ENCODE measurements at places on chromosomes 5 and 9.

- no peak for DNase-seq
Measured at GRCh38 chr5:91139572-91140200, 243.4 kb downstream of the ARRDC3 start.

DNA sequence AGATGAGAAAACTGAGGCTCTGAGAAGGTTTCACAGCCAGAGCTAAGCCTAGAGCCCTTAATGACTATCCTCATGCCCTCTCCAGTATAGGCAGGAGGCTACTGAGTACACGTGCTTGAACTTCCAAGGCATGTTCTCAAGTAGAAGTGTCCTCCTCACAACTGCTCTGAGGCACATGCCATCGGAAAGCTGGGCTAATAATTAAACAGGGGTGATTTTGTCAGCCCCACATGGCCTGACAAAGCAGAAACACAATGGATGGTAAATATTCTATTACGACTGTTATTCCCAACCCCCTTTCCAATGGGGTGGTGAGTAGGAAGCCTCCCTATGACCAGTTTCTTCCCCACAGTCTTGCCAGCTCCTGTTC is 34.3 kb downstream of the KCNIP1 start:
- no peak for DNase-seq

GRCh38 chr5:90793183-90793582 is 234.6 kb downstream of the ADGRV1 start:
- DNase-seq: no peak

GRCh38 chr9:87389936-87390335 is 107.7 kb upstream of the DAPK1 start:
- DNase-seq: no peak

DNA sequence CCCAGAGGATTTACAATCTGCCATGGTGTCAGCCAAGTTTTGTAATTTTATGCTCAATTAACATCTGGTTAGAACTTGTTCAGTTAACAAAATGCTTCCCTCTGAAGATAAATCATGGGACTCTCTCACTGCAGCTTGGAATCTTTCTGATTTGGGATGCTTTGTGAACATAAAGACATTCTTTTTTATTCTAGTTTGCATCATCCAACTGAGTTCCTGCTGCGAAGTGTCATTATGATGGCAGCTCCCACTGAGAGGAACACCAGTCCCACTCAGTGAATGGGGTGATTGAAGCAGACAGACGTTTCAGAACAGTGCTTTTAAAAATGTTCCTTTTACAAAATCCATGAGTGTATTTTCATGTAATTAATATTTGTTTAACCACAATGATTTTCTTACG is 863.8 kb downstream of the TLE4 start:
- no peak for DNase-seq

DNA sequence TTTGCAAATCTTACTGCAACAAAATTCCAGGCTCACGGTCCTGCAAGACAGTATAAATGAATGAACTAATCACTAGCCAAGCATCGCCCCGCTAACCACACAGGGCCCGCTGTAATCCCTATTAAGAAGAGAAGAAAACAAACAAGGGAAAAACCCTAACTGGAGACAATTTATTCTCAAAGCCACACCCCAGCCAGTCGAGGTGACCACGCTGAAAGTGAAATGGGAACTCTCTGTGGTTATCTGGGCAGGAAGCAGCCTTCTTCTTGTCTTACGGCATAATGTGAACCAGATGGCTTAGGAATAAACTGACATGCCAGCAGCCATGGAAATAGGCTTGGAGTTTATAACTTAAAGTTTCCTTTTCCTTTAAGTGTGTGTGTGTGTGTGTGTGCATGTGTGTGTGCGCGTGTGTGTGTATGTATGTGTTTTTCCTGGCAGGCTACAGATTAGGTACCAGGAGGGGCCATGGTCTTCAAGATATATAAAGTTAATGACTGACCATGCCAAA is 120.2 kb downstream of the SEMA6A start:
- no peak for DNase-seq

- DNase-seq: no peak
Measured at GRCh38 chr9:79200336-79200735, 371.4 kb upstream of the TLE4 start.

DNA sequence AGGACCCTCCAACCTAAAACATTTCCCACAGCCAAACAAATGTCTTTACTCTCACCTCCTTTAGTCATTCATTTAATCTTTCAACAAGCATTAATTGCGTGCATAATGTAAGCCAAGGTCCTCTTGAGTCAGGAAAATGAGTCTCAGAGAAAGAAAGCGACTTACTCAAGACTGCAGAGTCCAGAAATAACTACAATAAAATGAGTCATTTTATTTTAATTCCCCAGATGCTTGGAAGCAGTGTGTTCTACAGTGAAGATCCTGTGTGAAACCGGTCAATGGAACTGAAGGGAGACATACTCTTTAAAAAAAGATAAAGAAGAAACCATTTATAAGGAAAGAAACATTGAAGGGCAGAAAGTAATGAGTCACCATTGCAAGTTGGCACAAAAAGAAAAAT is 513.7 kb downstream of the CDK5RAP2 start:
- DNase-seq: no peak

GRCh38 chr9:116271991-116272390 is 118.4 kb downstream of the PAPPA start:
- no peak for DNase-seq

DNA sequence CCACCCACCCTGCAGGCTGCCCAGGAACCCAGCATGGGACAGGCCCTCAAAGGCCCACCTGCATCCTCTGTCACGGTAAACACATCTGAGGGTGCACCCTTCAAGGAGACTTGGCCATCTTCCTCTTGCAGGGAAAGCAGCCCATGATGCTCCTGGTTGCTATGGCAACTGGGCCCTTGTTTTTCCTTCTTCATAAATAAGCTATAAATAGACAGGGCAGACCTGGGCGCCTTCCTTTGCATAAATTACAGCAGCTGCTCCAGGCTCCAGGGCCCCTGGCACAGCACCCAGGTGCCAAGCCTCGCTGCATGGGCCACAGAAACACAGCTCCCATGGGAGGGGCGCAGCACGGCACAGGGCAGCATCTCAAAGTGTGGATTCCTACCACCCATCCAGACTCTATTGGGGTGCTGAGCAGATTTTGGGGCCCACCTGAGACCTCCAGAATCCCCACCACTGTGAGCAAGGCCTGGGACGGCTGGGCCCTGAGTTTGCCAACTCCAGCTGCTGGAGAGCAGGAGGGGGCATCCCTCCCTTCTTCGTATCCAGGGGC is 5.8 kb upstream of the PSMB7 start:
- DNase-seq: peak; percentile 83

DNA sequence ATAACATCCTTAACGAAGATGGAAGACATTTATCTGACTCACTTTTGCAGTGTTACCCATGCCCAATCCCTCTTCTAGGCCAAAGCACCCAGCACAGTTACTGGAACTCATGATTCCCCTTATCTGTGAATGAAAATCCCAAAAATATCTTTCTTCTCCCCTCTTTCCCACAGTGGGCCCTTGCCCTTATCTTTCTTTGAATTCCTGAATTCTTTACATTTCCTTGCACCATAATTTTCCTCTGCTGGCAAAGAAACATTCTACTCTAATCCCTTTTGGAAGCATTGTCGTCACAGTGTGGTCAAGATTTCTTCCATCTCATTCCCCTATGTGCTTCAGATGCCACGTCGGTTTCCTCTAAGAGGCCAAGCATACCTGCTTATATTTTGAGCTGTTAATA is 135.9 kb upstream of the LIFR start:
- no peak for DNase-seq

- no peak for DNase-seq
Measured at GRCh38 chr9:126687930-126688461, 74.3 kb downstream of the LMX1B start.

GRCh38 chr5:179111267-179112207 is 51.4 kb downstream of the ZNF354C start:
- DNase-seq: no peak

Measured in NCI-H2081 treated with DMSO at 0.1 percent for 48 hours (cell line).